Stimulated activated naive CD4-positive, alpha-beta T cell treated with Interleukin-2 at 50 U/mL for 16 hours (primary cell): ENCODE measurements at places on chromosomes 16 and 17.

GRCh38 chr16:68466174-68466573 is 17.9 kb upstream of the SMPD3 start:
- no peak for DNase-seq

DNA sequence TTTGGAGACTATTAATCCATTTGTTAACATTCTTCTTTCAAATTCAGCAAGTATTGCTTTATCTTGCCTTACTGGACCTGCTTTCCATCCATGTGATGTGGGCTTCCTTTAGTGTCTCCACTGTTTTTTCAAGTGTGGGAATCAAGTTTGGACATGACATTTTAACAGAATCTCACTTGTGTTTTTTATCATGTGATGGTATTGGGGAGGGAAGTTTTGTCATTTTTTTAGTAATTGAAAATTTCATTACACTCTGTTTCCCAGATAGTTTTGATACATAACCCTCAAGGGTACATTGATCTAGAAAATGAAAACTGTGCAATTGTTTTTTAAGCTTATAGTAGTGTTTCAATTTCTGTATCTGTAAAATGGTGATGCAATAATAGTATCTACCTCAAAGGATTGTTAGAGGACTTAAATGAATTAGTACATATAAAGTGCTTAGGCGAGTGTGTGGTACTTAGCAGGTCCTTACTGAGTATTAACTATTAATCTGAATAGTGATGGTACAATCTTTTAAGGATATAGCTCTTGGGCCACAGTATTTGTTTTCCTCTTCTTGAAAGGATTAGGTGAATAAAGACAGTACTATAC is 27.3 kb downstream of the AATF start:
- DNase-seq: no peak

DNA sequence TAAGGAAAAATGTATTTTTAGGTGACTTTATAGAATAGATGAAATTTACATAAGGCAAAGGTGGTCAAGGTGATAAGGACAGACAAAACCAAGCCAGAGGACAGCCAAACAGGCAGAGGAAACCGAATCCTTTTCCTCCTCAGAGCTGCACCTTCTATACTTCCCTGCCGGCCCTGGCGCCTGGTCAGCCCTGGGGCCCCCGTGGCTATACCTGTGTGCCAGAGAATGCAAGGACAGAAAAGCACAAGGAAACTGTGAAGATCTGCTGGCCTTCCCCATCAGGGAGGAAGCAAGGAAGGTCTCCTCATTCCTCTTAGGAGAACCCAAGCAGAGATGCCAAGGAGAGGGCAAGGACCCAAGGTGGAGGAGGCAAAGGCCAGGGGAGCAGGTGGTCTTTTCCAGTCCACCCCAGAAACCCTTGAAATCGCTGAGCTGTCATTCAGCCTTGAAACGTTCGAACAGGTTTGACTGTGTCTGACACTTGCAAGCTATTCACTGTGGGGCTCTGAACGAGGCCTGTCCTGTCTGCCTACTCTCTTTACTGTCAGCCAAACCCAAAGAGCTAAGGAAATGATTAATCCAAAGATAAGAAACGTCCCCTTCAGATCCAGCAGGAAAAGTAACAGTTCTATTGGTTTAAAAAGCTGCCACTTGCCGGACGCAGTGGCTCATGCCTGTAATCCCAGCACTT is 114.4 kb downstream of the XYLT1 start:
- DNase-seq: no peak

- DNase-seq: no peak
Observed at GRCh38 chr17:50916708-50917417, 50.7 kb upstream of the TOB1 start.

- DNase-seq: no peak
Observed at GRCh38 chr17:48207776-48208544, 100.4 kb downstream of the SNX11 start.

- DNase-seq: no peak
Observed at GRCh38 chr17:3316836-3317235, 18.7 kb upstream of the OR3A1 start.

DNA sequence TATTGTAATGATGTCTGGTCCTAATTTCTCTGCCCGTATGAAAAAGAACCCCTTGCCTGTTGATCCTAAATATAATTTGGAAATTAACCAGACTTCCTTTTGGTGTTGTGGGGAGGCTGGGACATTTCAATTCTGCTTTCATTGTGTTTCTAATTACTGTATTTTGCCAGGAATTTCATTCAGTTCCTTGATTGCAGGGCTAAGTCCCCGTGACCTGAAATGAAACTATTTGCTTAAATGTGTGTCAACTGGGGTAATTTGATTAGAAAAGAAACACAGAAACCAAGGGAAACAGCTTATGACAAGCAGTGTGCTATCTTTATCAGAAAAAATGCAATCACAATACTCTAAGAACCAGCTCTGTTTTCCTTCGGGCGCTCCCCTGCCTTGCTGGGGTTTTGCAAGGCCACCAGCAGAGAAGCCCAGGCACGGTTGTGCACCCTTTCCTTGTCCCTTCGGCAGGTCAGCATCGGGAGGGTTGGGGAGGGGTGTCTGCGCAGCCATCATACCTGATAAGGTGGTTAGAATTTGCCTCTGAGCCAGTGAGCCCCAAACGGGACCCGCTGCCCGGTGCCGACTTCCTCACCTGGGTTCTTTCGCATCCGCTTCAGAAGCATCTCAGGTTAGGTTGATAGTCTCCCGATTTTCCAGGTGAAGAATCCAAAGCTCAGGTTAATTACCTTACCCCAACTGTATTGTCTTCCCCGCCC is 19.4 kb downstream of the KLHL36 start:
- no peak for DNase-seq

DNA sequence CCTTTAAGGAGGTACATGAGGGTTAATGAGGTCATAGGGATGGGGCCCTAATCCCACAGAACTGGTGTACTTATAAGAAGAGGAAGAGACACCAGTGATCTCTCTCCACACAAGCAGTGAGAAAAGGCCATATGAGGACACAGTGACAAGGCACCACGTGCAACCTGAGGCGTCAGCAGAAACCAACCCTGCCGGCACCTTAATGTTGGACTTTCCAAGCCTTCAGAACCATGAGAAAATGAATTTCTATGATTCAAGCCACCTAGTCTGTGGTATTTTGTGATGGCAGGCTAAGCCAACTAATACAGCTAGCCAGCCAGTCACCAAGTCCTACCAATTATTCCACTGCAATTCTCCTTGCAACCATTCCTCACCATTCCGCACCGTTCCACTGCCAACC is 39.5 kb downstream of the COPRS start:
- no peak for DNase-seq

GRCh38 chr17:44137891-44138709 is 3.6 kb upstream of the HROB start:
- DNase-seq: peak; percentile 81

DNA sequence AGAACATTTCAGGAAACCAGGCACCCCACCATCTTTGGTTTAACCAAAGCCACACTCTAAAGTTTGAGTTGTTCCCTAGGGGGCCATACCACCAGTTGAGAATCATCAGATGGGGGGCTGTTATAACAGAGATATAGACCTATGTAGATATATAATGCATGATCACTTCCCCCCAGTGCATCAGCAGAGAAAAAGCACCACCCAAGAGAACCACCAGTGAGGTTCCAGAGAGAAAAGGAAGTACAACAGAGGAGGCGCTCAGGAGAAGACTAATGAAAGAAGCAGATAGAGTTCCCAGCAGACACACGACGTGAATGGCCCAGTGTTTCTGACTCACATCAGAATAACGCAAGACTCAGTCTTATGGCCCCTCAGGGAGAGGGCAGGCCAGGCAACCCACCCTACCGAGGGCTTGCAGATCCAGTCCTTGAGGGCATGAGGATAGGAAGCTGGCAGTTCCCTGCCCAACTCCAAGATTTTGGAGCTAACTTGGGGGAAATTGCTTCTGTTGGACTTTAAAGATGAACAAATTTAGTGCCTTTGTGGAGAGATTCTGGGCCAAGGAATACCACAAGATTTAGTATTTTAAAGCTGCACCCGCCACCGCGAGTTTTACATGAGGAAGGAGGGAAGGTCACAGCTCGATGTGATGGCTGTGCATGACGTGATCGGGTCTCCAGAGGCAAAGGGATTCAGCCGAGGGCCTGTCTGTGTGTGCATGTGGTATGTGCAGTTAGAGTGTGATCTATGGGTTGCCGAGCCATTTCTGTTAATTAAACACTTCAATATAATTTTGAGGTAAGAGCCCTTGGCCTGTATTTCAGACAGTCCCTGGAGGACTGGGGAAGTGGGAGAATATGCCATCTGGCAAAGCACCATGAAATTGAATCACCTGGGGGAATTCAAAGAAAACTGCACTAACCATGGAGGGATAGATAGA is 53.1 kb downstream of the AIPL1 start:
- no peak for DNase-seq

DNA sequence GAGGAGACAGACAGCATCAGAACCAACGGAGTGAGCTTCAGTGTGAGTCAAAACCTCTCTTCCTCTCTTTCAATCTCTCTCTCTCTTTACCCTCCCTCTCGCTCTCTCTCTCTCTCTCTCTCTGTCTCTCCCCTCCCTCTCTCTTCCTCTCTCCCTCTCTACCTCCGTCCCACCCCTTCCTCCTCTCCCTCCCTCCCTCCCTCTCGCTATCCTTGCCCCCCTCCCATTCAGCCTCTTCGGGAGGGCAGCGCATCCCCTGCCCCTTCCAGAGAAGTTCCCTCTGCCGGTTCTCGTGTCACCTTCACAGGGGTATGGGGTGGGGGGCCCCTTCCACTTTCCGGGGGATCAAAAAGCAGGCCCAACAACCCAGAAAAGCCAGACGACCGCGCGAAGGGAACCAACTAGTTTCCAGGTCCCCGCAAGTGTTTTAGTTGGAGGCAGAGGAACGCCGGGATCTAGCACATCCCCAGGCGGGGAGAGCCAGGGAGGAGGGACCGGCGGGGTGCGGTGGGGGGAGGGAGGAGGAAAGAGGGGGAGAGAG is 28.9 kb upstream of the RBFOX1 start:
- DNase-seq: no peak

DNA sequence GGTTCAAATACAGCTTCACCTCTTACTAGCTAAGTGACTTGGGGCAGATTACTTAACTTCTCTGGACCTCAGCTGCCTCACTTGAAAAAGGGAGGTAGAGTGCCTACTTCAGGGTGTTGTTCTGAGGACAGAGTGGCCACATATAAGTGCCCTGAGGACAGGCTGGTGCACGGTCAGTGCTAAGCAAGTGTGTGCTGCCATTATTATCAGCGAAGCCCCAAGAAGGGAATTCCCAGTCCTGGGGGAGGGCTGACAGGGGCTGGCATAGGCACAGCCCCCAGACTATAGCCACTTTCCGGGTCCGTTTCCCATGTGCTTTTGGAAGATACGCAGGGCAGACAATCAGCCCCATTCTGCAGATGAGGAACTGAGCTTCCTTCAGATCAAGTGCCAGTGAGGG is 2.5 kb downstream of the ZBTB4 start:
- DNase-seq: no peak

DNA sequence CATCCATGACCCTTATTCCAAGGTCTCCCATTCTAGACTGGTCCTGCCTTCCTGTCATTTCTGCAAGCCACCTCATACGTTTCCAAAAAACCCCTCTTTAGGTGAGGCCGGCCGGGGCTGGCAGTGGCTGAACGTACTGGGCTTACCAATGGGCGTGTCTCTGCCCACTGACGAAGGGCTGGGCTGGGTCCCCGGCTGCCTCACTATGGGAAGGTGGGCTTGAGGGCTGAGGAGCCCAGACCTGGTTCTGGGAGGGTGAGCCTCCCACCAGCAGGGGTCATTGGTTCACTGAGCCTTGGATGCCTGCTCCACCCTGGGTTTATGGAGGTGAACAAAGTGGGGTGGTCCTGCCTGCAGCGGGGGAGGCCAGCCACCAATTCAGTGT is 19.9 kb downstream of the KDM8 start:
- no peak for DNase-seq

DNA sequence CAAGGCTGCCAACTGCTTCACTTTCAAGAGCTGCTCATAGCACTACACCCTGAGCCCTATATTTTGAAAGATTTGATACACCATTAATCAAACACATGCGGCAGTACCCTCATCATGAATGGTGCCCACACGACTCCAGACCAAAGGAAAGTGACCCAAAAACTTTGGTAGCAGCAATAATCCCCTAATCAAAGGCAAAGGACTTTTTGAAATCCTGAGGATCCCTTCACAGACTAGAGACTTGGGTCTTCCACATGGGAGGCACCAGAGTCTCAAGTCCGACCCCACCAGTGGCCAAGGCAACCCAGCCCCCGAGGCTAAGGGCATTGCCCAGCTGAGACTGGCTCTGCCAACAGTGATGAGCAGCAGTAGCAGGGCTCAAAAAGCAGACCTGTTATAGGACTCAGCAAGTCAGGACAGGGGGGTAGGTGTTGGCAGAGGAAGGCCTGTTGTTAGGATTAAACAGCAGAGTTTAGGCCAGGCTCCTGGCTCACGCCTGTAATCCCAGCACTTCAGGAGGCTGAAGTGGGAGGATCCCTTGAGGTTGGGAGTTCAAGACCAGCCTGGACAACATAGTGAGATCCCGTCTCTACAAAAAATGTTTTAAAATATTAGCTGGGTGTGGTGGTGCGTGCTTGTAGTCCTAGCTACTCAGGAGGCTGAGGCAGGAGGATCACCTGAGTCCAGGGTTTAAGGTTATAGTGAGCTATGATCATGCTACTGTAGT is 3.2 kb downstream of the TRIM25 start:
- DNase-seq: no peak

GRCh38 chr17:78474614-78475146 is 96.2 kb downstream of the PGS1 start:
- no peak for DNase-seq

GRCh38 chr17:4073983-4074830 is 68.6 kb downstream of the ZZEF1 start:
- no peak for DNase-seq

GRCh38 chr17:74251569-74251968 is 22.5 kb upstream of the DNAI2 start:
- no peak for DNase-seq

DNA sequence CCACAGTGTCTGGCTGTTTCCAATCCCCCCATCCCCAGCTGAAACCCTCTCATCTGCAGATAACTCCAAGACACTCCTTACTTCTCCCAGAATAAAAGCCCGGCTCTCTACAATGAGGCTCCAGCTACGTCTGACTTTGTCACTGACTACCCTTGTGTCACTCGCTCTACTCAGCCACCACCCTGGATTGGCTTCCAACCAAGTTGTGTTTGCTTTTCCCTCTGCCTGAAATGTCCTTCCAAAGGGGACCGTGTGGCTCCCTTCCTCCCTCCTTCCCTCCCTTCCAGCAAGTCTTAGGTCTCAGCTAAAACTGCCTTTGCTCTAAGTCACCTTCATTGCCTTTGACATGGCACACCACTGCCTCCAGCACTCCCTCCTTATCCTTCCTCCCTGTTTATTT is 42.8 kb downstream of the CDH1 start:
- no peak for DNase-seq
